Stimulated activated CD8-positive, alpha-beta memory T cell treated with anti-CD3 and anti-CD28 coated beads, Interleukin-15, amount 100 ng/mL, for 4 hours (primary cell): ENCODE measurements at places on chromosomes 12 and 14.

- no peak for DNase-seq
Observed at GRCh38 chr14:71433303-71433702, 498.9 kb upstream of the RGS6 start.

DNA sequence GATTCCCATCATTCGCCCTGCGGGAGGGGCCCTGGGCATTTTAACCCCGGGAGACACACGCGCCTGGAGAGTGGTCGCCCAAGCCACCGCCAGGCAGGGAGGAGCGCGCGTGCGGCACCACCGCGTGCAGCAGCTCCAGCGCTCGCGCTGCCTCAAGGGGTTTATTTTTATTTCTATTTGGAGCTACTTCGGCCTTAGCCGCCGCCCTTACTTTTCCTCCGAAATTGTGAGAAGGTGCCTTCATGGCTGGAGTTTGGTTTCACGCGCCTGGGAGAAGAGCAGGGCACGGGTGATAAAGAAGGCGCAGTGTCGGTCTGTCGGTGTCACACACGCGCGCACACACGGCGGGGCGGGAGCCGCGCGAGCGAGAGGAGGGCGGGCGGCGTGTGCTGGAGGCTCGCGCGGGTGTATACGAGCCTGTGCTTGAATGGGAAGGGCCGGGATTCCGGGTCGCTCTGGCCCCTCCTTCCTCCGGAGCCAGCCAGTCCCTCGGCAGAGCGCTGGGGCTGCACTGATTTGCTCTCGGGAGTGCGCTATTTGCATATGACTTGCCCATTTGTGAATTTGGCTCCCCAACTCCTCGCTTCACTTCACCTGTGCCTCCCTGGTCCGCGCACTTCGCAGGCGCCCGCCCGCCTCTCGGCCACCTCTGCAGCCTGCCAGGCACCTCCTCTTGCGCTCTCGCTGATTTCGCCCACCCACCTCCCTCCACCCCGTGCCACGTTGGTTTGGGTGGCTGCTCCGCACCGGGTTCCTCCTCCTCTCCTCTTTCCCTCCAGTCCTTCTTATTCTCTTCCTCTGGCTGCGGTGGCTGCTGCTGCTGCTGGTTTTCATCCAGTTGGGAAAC is 932.3 kb downstream of the DIO2 start:
- no peak for DNase-seq

GRCh38 chr12:111395336-111396187 is 10.2 kb upstream of the SH2B3 start:
- no peak for DNase-seq

GRCh38 chr14:99447739-99448138 is 32.9 kb downstream of the SETD3 start:
- no peak for DNase-seq

GRCh38 chr14:105884808-105885281 is 358.5 kb downstream of the TMEM121 start:
- no peak for DNase-seq

GRCh38 chr12:25518512-25518911 is 34.6 kb downstream of the LMNTD1 start:
- no peak for DNase-seq

DNA sequence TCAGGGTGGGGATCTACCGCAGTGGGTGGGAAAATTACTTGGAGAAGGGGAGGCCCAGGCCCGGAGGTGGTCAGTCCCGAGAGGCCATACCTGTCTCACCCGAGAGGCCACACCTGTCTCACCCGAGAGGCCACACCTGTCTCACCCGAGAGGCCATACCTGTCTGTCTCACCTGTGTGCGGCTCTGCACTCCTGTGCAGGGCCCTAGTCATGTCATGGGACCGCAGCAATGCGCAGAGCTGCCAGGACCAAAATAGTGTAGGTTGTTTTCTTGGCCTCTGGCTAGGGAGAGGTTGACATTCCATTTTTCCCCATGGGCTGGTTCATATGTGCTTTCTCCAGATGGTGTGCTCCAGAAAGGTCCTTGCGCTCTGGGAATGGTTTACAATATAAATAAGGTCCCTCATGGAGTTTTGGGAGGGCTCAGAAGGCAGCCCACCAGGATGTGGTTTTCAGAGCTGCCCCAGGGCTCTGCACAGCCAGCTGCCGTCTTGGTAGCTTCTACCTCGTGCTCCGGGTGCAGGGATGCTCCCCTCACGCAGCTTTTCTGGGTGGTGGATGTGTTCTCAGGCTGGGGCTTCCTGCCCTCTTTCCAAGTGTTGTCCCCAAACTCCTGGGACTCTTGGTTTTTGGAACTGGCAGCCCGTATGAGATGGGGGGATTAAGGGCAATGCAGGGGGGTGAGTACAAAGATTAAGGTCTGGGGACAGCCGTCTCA is 58.2 kb downstream of the CACNA1C start:
- no peak for DNase-seq
